Right ventricle myocardium superior (tissue), 1 donor: ENCODE measurements at places on chromosomes 12 and 14.
A peak's percentile ranks its signal among the peaks of the same experiment; 100 is the strongest.

DNA sequence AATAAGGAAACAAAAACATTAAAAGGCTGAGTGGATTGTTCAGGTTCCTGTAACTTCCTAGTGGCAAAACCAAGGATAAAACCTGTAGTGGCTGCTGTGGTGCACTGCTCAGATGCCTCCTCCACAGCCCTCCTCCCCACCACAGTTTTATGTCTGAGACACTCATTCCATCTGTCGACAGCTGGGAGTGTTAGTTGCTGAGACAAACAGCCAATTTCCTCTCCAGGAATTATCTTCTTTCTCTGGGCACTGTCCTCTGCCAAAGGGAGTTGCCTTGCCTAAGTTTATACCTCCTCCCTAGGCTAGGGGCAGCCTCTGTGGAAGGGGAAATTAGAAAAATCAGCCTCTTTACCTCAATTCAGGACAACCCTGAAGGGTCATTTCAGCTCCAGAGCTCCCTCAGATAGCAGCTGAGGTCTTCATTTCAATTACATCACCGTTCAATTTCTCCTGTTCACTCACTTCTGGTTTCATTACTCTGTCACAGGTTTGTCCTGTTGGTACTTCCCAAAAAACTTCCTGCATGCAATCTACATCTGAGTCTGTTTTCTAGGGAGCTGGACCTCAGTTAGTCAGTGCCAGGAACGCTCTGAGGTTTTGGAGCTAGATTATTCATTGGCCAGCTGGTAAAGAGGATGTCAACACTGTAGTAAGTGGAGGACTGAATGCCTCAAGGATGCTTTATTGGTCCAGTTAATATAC, 74.9 kb upstream of the ATP2B1 start:
- no peak for DNase-seq

- DNase-seq = no peak
These were observed 256.2 kb downstream of the BCL11B start for GRCh38 chr14:99015833-99016232.

DNA sequence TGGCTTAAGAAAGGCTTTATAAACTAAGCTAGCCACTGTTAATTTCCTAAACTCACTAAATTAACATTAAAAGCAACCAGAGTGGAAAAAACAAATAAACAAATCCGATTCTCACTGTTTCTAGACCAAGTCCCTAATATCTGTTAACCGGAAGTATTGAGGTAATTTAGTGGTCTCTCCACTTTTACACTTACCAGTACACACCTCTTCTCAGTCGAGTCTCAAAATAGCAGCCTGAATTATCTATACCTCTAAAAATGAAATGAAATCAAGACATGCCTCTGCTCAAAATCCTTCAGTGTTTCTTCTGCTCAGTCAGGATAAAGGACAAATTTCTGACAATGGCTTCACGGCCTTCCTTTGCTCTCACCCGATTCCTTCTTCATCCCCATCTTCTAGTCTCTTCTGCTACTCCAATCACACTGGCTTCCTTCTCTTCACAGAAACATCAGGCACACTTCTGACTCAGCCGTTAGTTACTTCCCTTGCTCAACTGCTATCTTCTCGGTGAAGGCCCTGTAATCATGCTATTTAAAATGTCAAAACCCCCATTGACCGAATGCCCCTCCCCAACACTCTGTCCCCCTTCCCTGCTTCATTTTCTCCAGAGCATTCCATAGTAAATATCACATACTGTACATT, 161.3 kb downstream of the KITLG start:
- DNase-seq = no peak

- no peak for DNase-seq
These were observed 270.3 kb upstream of the AMIGO2 start for GRCh38 chr12:47350062-47350408.

DNA sequence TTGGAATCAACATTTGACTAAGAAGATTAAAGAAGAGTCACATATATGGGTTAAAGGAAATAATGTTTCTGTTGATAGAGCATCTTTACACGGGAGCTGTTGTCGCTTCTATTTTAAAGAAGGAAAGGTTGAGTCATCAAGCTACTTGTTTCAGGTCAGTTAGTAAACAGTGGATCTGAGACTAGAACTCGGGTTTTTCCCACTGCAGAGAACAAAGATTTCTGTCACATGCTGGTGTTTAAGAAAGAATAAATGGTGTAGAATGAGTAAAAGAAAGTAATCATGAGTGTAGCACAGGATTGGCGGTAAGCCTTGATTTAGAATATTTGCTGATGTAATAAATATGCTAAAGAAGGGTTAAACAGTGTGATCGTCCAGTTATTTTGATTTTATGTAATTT, 455.5 kb downstream of the AEBP2 start:
- no peak for DNase-seq

- DNase-seq = no peak
These were observed 9.1 kb upstream of the EMP1 start for GRCh38 chr12:13187399-13187798.

- DNase-seq = no peak
These were observed 44.1 kb downstream of the SMIM41 start for GRCh38 chr12:52123487-52124186.

DNA sequence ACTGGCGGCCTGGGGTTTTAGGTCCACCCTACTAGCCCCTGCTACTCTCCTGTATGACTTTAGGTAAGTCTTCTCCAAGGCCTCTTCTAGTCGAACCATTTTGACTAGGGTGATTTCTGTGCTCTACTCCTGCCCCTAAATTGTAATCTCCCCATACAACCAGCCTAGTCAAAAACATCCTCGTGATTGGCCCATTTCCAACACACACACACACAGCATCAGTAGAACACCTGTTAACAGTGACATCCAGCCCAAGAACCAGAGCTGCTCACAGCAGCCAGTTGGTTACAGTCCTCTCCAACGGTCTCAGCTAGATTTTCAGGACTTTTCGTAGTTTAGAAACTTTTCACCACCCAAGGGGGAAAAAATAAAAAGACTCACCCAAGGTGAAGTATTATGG, 30.9 kb downstream of the NT5DC3 start:
- DNase-seq = no peak

GRCh38 chr14:21326972-21327371, 47.1 kb downstream of the RPGRIP1 start:
- DNase-seq = no peak

DNA sequence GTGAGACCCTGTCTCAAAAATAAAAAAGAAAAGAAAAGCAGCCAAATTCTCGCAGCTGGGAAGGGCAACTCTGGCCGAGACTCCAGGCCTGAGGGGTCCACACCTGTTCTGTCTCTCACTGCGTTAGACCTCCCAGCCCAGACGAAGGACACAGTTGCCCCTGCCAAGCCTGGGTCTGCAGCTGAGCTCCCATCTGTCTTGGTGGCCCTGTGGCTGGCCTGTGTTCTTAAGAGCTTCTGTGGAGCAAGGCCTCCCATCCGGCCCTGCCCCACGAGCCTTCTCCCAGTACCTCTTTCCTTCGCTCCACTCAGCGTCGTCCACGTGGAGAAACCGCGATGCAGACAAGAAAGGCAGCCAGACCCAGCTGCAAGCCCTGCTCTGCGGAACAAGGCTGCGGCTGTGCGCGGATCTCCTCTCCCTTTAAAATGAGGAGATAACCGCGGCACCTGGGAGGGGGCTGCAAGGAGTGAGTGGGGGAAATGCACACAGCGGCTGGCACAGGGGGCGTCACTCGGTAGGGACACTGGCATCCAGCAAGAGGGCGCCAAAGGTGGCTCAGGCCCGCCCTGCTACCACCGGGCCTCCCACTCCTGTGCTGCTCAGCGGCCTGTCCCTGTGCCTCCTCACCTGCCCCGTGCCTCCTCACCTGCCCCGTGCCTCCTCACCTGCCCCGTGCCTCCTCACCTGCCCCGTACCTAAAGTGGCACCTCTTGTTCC, 42.4 kb downstream of the LRRC74A start:
- no peak for DNase-seq

DNA sequence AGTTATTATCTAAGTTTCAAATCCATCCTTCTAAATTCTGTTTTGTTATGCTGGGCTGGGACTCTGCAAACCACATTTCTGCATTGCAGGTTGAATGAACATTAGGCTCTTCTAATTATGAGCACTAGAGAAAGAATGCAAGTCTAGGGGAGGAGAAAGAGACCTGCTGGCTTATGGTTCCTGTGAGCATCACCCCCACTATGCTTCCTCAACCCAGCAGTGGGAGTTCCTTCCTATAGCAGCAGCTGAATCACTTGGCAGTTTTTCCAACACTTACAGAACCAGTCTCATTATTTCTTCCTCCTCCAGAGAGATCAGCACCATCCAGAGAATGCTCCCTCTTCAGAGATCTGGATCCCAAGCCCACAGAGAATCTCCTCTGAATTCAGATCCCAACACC, 297.7 kb upstream of the CLEC14A start:
- DNase-seq = no peak

GRCh38 chr14:53783256-53783655, 173.4 kb downstream of the BMP4 start:
- no peak for DNase-seq

DNA sequence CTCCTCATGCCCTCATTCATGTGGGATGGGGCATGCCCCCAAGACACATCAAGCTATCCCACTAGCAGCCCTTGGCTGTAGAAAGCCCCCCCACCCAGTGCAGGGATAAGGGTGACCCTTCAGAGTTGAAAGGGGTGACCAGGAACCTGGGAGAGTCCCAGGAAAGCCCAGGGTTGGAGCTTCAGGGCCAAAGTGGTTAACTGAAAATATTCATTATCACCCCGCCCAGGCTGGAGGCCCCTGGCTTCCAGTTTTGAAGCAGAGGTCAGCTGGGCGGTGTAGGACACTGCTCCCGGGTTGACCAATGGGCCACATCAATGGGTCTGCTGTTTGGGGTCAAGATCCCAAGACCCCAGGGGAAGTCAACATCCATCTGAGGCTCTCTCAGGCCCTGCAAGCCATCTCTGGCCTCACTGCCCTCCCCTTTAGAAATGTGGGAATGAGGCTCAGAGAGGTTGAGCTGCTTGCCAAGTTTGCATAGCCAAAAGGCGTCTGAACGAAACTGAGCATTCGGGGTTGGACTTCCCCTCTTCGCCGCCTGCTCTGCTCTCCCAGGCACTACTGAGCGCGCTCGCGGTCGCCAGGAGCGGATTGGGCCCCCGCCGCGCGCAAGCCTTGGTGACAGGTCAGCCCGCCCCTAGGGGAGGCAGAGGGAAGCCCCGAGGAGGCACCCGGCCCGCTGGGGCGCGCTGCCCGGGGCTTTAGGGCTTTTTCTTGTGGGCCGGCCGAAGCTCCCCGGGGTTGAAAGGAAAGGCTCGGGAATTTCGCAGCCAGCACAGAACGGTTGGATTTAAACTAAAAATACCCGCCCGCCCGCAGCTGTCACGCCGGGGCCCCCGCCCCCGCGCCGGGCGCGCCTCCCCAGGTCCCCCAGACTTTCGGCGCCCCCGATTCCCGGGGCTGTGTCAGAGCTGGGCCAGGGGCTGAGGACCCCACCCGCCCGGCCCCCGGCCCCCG, 576 bp downstream of the SYNE3 start:
- peak; percentile 86 for DNase-seq

- no peak for DNase-seq
These were observed 111.2 kb downstream of the ST8SIA1 start for GRCh38 chr12:22223356-22223755.

DNA sequence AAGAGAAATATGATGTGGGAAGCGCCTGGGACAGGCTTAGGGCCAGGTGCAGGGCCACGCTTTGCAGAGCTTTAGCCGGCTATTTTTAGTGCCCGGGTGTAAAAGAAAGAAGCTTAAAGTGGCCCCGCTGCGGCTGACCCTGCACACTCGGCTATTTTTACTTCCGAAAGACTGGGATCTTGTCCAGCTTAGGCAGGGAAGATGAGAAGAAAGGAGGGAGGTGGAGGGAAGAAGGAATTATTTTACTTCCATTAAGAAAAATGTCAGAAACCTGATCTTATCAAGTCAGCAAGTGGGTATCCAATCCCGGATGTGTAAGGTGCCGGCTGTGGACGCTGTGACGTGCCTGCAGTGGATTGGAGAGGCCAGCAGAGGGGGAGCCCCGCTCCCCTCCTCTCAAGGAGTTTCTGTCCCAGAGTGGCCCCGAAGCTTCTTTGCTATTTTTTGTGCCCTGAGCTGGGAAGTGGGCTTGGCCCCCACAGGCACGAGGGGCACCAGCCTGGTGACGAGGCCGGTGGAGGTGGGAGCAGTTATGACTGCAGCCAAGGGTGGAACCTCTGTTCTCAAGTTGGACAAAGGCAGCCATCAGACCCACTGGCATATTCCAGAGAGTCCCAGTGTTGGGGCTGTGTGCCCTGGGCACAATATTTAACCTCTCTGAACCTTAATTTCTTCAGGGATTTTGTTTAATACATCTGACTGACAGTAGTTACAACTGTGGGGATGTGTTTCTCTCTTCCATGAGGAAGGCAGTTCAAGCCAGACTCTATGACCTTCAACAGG, 97.7 kb downstream of the ESRRB start:
- peak; percentile 65 for DNase-seq

DNA sequence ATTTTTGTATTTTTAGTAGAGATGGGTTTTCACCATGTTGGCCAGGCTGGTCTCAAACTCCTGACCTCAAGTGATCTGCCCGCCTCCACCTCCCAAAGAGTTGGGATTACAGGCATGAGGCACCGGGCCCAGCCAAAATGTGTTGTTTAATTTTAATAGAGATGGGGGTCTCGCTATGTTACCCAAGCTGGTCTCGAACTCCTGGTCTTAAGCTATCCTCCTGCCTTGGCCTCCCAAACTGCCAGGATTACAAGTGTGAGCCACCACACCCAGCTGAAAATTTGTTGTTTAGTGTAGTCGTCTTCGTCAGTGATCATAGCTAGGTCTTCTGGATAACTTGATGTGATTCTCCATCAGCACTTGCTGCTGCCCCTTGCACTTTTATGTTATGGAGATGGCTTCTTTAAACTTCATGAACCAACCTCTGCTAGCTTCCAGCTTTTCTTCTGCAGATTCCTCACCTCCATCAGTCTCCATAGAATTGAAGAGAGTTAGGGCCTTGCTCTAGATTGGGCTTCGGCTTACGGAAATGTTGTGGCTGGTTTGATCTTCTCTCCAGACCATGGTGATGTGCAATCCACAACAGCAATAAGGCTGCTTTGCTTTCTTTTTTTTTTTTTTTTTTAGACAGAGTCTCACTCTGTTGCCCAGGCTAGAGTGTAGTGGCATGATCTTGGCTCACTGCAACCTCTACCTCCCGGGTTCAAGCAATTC, 13.0 kb downstream of the ISCU start:
- no peak for DNase-seq

DNA sequence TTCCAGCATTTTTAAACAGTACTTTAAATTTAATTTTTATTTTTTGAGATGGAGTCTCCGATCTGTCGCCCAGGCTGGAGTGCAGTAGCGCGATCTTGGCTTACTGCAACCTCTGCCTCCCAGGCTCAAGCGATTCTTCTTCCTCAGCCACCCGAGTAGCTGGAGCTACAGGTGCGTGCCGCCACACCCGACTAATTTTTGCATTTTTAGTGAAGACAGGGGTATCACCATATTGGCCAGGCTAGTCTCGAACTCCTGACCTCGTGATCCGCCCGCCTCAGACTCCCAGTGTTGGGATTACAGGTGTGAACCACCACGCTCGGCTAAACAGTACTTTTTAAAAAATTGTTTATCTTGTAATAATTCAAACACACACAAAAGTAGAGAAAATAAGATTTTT, 4.2 kb upstream of the FOXJ2 start:
- DNase-seq = no peak

DNA sequence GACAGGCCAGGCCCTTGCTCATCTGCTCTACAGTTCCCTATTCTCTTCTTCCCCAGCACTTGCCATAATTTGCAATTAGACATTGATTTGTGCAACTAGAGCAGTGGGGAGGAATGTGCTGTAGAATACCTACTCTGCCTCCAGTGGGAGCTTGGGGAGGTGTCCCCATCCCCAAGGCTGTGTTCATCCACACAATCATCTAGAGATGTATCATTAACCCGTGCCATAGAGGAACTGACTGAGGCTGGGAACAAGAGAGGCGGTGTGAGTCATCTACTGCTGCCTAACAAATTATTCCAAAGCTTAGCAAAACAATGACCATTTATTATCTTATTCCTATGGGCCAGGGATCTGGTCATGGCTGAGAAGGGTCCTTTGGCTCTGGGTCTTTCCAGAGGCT, 5.1 kb upstream of the OTUB2 start:
- no peak for DNase-seq
